Stimulated activated CD4-positive, alpha-beta T cell treated with anti-CD3 and anti-CD28 coated beads, Interleukin-15, amount 100 ng/mL, for 24 hours (primary cell): ENCODE measurements at places on chromosomes 13 and 19.

GRCh38 chr13:59468396-59468795 is 695.3 kb downstream of the DIAPH3 start:
- DNase-seq = no peak

GRCh38 chr19:51811344-51811743 is 16.4 kb downstream of the FPR3 start:
- no peak for DNase-seq

DNA sequence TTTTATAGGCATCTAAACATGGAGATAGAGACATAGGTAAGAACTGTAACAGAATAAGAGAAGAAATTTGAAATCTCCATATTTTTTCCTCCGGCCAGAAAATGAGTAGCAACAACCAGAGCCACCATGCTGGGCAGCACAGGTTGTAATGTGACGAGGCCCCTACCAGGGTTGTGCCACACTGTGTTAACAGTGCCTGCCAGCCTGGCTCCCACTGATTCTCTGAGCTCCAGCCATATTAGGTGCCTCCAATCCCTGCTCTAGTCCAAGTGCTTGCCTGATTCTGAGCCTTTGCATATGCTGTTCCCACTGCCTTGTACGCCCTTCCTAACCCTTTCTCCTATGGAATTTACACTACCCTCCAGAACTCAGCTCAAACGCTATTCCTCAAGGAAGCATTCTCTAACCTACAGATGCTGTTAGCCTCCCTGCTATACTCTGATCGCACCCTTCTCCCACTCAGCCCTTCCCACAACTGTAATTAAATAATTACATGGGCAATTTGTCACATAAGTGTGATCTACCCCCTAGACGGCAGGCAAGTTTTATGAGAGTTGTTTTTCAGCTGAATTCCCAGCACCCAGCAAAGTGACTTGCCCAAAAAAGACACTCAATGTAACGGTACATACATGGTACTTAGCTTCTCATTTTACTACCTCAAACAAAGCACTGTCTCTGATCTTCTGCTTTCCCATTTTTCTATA is 37.6 kb upstream of the STARD13 start:
- DNase-seq = no peak

DNA sequence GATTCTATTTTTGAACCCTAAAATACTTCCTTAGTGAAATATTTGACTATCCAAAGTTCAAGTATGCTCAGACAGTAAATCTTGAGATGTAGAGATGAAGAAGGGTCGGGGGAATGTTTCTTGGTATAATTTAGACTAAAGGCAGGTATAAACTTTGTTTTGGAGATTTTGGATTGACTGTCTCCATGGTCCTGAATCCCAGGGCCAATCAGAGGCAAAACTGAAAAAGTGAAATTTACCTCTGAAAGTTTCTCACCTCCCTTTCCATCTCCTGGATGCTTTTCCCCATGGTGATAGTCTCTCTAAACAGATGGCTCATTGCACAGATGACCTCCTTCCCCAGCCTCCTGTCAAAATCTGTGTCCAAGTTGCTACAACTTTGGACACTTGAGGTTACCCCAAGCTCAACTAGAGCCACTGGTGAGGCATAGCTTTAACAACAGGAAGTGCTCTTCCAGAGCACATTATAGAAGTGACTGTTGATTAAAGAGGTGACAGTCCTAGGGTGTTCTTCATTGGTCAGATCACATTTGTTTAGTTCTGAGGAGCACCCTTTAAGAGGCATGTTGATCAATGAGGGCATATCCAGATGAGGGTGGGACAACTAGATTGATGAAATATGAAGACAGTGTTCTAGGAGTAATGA is 128.4 kb downstream of the AKAP11 start:
- no peak for DNase-seq

DNA sequence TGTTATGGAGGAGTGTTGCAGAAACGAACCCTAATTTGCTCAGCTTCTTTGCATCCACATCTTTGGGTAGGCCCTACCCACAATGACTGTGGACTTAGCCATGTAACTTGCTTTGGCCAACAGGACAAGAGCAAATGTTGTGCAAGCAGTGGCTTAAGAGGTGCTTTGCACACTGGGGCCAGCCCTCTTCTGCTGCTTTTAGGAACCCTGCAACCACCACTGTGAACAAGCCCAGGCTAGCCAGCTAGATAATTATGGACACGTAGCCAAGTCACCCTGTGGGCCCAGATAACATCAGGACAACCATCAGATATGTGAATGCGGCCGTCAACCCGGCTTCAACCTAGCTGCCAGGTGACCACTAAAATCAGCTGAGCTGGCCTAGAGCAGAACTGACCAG is 17.1 kb downstream of the C19orf47 start:
- no peak for DNase-seq

- no peak for DNase-seq
Measured at GRCh38 chr13:25943658-25944057, 108.2 kb downstream of the SHISA2 start.

DNA sequence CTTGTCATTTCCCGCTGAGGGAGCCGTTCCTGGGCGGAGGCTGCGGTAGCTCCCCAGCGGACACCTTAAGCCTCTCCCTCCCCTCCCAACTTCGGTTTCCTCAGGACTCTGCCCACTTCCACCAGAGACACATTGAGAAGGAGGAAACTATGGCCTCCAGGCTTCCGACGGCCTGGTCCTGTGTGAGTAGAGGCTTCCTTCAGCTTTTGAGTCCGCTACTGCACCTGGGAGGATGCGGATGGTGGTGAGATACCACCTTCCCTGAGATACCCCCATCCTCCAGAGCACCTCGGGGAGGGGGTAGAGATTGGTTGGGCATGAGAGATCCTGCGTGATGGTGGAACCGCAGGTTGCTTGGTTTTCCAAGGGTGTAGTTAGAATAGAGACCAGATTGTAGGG is 955 bp downstream of the ZNF274 start:
- no peak for DNase-seq

DNA sequence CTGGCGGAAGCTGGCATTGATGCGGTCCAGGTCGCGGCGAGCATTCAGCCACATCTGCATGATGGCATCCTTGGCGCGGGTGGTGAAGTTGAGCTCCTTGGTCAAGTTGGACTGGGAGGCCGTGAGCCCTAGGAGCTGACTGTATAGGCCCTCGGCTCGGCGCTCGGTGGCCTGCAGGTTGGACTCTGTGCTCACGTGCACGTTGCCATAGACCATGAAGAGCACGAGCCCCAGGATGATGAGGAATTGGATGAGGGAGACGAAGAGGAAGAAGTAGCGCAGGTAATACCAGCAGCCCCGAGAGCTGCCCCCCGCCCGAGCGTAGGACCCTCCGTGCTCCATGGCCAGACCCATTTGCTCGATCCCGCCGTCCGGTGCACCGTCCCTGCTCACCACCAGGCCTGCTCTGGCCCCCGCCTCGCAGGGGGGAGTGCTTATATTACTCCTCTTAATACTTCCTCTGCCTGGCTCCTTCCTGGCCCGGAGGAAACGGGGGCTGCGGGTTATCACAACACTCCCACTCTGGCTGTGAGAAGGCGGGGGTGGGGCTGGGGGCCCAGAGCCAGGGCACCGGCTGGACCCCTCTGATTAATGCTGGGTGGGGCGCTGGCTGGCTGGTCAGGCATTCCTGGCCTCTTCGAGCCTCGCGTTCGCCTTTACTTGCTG is at the start of gene PLVAP:
PLVAP (minus strand) TSS at position 408 of the 666 bp plus-strand sequence; CDS start at position 354, 54 bp downstream.
- no peak for DNase-seq

DNA sequence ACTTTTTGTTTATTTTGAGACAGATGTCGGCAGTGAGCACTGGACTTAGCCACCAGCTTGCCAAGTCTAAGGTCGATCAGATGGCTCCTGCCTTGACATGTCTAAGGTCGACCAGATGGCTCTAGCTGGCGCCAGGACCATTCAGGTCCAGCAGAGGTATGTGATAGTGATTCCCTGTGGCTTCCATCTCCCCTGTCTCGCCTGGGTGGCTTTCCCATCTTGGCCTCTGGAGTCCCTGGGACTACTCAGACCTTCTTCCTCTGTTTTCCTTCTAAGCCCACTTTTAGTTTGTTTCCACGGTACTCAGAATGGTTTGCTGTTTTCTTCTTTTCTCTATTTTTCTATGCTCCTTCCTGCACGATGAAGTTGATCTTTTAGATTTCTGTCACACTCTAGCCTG is 1435.7 kb downstream of the UQCRFS1 start:
- DNase-seq = no peak

DNA sequence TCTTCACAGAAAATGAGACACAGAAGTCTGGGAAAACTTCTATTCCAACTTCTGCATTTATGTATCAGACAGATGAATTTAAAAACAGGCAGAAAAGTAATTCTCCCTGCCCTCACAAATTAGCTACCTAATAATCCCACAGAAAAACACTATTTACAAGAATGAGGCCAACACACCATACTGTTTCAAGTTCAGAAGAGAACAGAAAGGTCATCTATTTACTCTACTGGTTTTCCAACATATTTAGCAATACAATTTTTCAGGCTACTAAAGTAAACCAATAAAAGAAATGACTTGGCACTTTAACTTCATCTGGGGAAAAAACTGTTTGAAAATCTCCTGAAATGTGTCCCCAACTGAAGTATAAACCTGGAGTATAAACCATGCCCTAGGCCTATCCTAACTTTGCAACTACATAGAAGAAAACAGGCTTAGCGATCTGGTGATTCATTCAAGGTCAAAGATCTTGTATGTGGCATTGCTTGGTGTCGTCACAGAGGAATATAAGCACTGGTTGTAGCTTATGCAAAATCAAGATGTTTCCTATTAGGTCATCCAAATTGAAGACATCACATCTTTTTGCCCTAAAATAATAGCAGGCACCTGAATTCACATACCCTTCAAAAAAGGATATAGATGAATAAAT is 20.1 kb upstream of the EBPL start:
- DNase-seq = no peak

DNA sequence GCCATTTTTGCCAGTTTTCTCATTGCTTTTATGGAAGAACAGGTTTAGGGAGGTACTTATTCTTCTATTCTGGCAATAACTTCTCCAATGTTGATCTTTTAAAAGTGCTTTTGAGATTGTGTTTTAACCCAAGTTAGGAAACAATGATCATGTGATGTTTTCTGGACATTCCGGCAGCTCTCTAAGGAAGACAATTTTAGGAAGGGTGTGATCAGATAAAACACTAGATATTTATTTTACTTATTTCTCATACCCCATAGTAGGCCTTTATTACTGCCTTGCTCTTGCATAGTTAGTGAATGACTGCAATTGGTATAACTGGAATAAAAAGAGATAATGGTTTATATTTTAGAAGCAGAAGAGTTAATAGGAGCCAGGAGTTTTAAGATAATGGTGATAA is 68.4 kb upstream of the SPATA13 start:
- no peak for DNase-seq

DNA sequence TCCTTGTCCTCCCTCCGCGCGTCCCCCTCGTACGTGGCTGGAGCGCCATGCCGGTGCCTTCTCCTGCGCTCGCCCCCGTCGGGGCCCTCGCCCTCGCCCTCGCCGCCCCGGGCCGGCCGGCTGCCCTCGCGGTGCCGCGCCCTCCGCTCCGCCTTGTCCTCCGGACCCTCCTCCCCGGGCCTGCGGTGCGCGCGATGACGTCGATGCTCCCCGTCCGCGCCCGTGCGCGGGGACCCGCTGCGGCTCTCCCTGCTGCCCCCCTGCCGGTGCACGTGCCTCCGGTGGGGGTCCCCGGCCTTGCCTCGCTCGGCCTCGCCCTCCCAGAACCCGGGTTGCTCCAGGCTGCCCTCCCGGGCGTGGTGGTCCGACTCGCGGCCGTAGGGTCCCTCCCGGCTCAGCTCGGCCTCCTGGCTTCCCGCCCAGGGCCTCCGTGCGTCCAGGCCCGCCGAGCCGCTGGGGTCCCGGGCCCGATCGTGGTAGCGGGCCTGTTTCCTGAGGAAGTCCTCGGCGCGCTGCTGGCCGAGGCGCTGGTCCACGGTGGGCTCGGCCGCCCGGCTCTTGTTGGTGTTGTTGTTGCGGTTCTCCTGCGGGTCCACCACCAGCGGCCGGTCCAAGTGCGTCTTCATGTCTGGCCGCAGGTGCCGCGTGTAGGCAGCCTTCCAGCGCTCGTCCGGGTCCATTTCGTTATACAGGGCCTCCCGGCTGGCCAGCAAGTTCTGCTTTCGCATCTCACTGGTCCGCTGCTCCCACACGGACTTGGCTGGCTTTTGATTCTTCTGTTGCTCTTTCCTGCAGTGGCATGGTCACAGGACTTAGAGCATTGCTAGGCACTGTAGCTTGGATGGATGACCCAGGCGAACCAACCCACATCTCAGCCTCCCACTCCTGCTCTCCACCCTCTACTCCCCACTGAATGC is 148.6 kb downstream of the IER2 start:
- no peak for DNase-seq

GRCh38 chr19:5579697-5580096 is 11.9 kb upstream of the TINCR start:
- no peak for DNase-seq

- no peak for DNase-seq
Measured at GRCh38 chr19:8484331-8484894, 18.0 kb downstream of the PRAM1 start.

DNA sequence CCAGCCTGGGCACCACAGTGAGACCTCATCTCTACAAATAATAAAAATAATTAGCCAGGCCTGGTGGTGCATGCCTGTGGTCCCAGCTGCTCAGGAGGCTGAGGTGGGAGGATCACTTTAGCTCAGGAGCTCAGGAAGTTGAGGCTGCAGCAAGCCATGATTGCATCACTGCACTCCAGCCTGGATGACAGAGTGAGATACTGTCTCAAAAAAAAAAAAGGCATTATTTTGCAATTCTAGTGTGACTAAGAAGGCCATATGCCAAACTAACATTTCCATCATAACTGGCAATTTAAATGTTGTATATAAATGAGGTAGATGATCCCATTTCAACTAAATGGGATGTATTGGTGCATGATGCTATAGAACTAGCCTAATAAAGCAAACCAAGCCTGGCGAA is 632.8 kb upstream of the KLF12 start:
- no peak for DNase-seq

DNA sequence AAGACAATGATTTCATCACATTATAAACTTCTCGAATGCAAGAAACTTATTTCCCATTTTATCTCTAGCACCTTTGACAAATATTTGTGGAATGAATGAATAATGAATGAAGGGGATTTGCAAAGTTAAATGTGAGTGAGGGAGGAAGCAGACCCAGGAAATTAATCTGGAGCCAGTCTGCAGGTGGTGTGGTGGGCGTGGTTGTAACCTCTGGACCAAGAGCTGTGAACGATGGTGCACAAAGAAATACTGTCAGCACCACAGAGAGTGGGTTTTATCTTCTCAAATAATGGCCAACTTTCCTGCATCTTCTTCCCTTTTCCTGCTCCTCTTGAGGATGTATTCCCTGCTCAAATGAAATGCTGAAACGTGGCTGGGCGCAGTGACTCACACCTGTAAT is 11.0 kb upstream of the ZNF792 start:
- no peak for DNase-seq

DNA sequence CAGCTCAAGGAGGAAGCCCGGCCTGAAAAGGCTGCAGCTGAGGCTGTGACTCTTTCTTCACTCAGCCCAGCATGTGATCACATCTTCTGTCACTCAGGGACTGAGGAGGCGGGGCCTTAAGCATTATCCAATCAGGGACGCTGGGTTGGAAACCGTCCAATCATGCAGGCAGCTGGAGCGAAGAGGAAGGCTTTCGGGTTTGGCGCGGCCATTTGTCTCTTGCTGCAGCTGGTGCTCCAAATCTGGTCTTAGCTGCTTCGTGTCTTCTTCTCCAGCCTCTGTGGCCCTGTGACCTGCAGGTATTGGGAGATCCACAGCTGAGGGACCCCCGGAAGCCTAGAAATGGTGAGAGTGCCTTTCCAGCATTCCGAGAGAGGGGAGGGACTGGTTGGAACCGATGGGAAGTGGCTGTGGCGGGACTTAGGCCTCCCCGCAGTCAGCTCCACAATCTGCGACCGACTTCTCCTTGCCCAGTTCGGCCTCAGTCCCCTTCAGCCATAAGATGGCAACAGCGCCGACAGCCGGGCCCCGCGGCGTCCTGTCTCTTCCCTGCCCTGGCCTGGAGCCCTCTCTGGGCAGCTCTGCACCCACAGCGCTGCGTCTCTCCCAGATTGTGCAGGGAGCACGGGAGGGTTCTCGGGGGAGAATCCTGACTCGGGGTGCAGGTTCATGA is at the start of gene ZNF90:
ZNF90 (plus strand) TSS at position 210 of the 673 bp plus-strand sequence; CDS start at position 343, 133 bp downstream.
- peak; percentile 92 for DNase-seq
